ENCODE measurements at places on chromosomes 6 and 20.

DNA sequence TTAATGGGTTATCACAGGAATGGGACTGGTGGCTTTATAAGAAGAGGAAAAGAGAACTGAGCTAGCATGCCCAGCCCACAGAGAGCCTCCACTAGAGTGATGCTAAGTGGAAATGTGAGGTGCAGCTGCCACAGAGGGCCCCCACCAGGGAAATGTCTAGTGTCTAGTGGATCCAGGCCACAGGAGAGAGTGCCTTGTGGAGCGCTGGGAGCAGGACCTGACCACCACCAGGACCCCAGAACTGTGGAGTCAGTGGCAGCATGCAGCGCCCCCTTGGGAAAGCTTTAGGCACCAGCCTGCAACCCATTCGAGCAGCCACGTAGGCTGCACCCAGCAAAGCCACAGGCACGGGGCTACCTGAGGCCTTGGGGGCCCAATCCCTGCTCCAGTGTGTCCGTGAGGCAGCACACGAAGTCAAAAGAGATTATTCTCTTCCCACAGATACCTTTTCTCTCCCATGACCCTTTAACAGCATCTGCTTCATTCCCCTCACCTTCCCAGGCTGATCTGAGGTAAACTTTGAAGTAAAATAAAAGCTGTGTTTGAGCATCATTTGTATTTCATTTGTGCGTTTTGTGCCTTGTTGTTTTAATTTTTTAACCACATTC, 4.4 kb downstream of the HLA-E start:
- peak; percentile 65 for DNase-seq

DNA sequence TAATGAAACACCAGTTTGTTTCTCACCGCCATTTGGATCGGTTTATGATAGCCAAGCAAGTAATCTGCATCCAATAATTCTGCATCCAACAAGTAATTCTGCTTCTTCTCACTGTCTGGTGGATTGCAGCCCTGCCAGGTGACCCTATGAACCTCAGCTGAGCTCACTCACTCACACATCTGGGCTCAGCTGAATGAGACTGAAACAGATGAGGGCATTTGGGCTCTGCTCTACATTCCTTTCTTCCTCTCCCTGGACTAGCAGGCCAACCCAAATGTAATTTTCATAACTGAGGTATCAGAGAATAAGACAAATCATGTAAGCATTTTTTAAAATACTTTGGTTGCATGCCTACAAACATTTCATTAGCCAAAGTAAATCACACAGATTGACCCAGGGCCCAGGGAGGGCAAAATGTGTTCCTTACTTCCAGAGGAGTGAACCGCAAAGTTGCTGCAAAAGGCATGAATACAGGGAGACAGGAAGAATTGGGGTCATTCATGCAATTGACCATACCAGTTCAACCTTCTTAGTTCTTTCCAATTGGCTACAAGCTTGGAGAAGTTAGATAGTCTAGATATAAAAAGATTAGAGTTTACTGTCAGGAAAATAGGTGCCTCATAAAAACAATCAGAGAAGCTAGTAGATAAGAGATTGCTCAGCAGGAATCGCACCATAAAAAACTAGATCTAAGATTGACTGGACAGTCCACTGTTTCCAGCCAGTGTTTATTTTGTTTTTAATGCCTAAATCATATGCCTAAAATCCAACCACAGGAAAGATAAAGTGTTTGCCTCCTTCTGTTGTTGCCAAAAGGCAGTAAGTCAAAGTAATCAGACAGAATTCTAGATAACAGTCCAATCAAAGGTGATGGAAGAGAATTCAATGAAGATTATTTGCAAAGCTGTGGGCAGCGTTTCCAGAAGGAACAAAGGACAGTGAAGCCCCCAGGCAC, 43.7 kb downstream of the CBLN4 start:
- no peak for DNase-seq

DNA sequence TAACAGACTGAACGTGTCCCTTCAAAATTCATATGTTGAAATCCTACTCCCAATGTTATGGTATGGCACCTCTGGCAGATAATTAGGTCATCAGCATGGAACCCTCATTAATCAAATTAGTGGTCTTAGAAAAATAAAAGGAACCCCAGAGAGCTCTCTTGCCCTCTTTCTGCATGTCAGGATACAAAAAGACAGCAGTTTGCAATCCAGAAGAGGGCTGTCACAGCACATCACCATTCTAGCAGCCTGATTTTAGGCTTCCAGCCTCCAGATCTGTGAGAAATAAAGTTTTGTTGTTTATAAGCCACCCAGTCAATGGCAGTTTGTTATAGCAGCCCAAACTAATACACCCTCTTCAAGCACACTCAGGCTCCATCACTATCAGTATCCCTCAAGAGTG, 292.9 kb downstream of the TRDN start:
- no peak for DNase-seq

DNA sequence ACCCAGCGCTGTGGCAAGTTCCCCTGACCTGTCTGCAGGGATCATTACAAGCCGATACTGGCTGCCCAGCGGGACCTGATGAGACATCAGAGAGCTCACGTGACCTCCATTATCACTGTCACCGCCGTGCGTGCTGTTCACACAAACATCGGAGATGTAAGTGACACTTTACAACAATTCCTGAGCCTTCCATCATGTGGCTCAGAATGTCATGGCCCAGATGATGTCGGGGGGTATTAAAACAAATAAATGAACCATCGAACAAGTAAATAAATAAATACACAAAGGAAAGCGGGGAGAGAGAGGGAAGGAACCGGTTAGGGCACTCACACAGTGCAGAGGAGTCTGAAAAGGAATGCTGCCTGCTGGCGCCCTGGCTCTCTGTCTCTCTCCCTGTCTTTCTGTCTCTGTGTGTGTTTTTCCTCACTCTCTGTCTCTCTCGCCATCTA, 195.1 kb downstream of the BMP7 start:
- no peak for DNase-seq

DNA sequence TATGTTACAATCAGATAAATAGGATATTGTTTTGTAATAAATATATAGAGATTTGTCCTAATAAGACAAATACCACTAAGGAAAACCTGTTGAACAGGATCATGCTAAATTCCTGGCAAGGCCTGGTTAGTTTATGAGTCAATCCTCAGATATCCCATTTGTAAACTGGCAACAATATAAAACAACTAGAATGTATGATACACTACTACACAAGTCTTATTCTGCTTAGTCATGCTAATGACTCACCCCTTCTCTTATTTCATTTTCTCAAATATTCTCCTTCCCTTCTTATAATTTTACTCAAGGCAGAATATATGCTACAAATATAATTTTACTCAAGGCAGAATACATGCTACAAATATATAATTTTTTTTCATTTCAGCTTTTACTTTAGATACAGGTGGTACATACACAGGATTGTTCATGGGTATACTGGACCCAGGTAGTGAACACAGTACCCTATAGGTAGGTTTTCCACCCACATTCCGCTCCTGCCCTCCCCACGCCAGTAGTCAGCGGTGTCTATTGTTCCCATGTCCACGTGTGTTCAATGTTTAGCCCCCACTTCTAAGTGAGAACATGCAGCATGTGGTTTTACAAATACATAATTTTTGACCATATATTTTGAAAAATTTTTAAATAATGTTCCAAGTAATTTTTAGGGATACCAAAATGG, 6.3 kb downstream of the OSER1 start:
- DNase-seq = no peak

DNA sequence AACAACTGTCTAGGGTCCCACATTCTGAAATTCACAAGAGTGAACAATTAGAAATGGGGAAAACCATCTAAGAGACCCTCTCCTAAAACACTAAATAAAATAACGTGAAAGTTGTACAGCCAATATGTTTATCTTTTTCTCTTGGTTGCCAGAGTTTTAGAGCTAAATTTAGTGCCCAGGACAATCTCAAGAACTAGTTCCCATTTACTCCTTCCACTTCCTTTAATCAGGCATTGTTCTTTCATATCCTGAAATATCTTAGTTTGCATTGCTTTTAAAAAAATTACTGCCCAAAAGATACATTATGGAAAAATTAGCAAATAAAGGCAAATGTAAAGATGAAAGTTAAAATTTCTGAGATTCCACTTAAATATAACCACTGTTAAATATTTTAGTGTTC, 33.1 kb upstream of the UBR2 start:
- DNase-seq = no peak
